ENCODE measurements at places on chromosomes 1 and 21. TPM values are rescaled to one million over a fixed set of nuclear protein-coding genes. Genes with fewer than 3 reads are reported as not detected.

- peak; percentile 66 for DNase-seq
Measured at GRCh38 chr1:166479052-166479631, 312.3 kb upstream of the FAM78B start.

The COL9A2 gene
- polyA plus RNA-seq: 2.2 TPM

The OSCP1 gene
- polyA plus RNA-seq: not detected

The SIK1 gene
- polyA plus RNA-seq: 1.8 TPM

The LCE2A gene
- not detected for polyA plus RNA-seq

- no peak for DNase-seq
Measured at GRCh38 chr1:202688401-202688800, 21.9 kb downstream of the SYT2 start.

DNA sequence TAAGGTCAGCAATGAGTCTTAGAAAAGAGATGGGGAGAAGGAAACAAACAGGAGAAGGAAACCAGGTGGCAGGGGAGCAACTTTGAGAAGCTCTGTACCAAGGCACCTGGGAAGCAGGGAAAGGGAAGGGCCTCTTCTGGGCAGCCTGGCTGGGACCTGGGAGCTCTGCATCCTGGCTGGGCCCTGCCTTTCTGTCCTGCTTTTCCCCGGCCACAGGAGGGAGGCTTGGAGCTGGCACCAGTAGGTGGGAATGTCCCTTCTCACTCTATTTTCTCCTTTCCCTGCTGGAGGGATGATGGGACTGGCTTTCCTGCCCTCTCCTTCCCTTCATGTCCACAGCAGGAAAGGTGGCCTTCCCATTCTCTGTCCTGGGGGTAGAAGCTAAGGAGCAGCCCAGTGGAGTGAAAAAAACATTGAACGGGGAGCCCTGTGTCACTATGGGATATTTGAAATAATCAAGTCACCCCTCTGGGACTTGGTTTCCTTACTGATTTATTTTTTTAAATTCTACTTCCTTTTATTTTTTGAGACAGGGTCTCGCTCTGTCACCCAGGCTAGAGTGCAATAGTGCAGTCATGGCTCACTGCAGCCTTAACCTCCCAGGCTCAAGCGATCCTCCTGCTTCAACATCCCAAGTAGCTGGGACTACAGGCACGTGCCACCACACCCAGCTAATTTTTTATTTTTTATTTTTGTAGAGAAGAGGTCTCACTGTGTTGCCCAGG, 5.1 kb upstream of the NES start:
- DNase-seq: no peak

DNA sequence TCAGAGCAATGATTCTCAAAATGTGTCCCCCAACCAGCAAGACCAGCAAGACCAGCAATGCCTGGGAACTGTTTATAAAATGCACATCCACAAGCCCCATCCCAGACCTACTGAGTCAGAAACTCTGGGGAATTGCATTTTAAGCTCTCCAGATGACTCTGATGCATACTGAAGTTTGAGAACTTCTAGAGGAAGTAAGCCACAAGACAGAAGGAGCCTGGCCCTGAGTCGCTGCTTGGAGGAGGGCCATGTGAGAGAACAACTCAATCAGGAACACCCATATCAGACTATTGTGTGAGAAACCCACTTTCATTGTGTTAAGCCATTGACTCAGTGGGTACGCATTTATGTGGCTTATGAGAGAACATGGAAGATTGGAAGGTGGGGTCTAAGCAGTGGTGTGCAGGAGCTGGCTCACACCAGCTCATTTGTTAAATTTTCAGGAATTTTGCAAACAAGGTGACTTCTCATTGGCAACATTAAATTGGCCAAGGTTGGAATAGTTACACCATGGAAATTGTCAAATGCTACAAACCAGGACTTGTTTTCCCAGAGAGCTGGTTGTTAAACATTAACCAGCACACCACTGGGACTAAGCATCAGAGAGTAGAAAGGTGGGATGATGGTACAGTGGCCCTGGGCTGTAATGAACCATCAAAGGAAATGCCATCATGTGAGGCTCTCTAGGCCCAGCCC, 38.9 kb downstream of the ATP1A1 start:
- DNase-seq: no peak

GRCh38 chr21:36551321-36551720, 71.4 kb upstream of the CLDN14 start:
- DNase-seq: no peak

- DNase-seq: peak; percentile 84
Measured at GRCh38 chr1:158177700-158178450, 2.8 kb upstream of the CD1D start.

- no peak for DNase-seq
Measured at GRCh38 chr1:47411436-47411835, 4.6 kb upstream of the FOXE3 start.

DNA sequence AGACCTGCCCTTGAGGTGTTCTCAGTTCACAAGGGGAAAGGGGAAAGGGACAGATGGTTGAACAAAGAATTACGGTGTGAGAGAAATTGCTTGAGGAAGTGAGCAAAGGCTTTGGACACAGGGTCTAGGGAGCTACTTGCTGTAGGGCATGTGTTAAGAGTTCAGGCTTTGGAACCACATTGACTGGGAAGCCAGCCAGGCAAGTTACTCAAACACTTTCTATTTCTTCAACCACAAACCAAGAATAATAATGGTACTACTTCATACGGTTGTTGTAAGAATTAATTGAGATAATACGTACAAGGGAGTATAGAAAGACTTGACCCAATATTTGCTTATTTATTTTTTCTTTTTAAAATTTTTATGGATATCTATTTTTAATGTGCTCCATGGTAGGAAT, 26.6 kb downstream of the AK4 start:
- DNase-seq: no peak

DNA sequence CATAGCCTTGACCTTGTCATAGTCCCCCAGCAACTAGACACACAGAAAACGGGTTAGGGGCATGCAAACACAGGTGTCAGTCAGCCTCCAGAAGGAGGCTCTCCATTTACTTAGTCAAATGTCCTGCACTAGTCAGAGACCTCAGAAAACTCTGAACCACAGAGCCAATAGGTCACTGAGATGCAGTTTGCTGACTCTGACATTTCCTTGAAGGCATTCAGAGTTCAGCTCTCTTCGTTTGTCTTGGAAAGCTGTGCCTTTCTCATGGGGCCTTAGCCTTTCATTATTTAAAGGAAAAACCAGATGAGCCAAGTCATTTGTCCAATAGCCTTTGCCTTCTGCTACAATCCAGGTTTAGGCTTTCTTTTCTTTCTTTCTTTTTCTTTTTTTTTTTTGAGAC, 3.5 kb downstream of the OLFML2B start:
- no peak for DNase-seq

DNA sequence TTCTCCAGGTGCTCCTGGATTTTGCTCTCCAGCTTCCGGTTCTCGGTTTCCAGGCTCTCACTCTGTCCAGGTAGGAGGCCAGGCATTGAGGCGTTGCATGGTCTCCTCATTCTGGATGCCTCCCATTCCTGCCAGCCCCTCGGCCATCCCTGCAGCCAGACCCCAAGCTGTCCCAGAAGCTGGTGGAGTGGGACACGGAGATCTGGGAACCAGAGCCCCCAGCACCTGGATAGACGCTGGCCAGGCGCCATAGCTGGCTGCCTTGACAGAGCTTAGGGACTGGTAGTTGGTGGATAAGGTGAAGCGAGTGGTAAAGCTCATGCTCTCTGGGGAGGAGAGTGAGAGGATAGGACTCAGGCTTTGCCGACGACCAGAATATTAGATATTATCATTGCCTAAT, 29.6 kb downstream of the RAP1A start:
- no peak for DNase-seq

DNA sequence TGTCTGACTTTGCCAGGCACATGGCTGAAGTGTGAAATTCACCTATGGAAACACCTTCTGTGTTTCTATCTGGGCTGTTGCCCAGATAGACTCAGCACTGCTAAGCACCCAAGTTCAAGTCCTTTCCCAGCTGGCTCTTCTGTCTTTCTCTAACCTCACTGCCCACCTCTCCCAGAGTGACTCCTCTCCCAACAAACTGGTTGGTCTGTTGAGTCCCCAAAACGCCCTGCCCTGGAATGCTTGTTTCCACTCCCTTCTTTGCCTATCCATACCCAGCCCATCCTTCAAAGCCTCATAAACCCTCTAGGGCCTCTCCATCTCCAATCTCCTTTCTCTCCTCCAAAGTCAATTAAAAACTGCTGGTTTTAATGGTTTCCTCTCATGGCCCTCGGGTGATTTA, 15.6 kb downstream of the PLXNA2 start:
- DNase-seq: no peak

- peak; percentile 65 for DNase-seq
Measured at GRCh38 chr1:205588636-205589035, 43.2 kb downstream of the ELK4 start.

The IVL gene
- not detected for polyA plus RNA-seq

GRCh38 chr1:181655756-181656155, 172.4 kb downstream of the CACNA1E start:
- no peak for DNase-seq
